AG09309 (cell line): ENCODE measurements at places on chromosomes 2 and 18.

GRCh38 chr2:105541189-105542050, 142.6 kb upstream of the FHL2 start:
- no peak for DNase-seq

DNA sequence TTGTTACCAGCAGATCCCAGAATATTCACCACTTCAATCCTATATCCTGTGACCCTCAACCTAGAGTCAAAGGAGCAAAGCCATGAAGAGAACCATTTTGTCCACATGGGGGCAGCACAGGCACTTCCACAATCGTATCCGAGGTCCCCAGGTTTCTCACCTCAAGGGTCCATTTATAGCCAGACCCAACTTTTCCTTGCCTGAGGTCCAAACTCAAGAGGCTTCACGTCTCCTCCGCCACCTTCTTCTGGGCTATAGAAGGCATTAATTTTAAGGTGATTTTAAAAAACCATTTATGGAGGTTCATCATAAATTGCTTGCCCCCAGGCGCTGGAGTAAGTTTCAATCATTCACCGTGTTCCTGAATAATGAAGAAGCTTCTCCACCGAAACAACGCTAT, 111.6 kb upstream of the NABP1 start:
- DNase-seq: no peak

- no peak for DNase-seq
Measured at GRCh38 chr2:68248361-68248760, 4.0 kb downstream of the PPP3R1 start.

GRCh38 chr2:149458502-149458901, 128.1 kb downstream of the LYPD6 start:
- DNase-seq: no peak

DNA sequence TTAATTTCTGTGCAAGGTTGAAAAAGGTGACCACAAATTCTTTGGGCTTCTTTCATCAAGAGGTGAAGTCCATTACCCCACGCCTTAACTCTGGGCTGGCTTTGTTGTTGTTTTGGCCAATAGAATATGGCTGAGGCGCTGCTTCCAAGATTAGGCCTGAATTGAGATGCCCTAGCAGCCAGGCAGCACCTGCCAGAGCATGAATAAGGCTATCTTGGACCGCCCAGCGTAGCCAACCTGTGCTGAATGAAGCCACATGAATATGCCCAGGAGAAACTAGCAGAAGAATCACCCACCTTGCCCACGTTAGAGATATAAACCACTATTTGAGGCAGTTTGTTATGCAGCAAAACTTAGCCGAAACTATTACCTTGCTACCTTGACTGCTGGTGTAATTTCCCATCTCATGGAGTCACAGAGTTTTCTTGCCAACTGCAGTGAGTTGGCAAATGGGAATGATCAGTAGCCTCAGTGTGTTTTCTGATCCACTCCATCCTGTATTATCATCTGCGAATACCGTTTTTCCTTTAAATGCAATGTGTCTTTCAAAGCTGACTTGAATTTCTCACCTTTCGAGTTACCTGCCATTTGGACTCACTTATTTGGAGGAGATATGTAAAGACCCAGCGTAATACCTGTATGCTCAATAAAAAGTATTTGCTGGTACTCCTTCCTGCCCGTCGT, 679 bp downstream of the TSGA10 start:
- no peak for DNase-seq

DNA sequence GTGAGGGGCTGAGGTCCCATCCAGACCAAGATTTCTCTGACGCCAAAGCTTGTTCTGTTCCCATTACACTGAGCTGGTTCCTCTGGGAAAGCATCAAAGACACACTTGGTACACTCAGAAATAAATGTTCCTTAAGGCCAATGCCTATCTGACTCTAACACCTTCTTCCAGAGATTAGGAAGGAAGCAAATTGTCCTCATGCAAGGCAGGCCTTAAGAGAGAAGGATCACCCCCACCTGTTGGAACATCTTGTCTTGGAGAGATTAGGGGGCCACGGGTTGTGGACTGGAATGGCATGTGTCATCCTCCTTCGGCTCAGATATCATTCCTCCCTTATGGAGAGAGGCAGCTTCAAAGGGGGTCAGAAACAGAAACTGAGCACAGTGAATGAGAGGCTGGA, 100.2 kb downstream of the ANKRD44 start:
- DNase-seq: no peak
